ENCODE measurements at places on chromosomes 7 and 10.

DNA sequence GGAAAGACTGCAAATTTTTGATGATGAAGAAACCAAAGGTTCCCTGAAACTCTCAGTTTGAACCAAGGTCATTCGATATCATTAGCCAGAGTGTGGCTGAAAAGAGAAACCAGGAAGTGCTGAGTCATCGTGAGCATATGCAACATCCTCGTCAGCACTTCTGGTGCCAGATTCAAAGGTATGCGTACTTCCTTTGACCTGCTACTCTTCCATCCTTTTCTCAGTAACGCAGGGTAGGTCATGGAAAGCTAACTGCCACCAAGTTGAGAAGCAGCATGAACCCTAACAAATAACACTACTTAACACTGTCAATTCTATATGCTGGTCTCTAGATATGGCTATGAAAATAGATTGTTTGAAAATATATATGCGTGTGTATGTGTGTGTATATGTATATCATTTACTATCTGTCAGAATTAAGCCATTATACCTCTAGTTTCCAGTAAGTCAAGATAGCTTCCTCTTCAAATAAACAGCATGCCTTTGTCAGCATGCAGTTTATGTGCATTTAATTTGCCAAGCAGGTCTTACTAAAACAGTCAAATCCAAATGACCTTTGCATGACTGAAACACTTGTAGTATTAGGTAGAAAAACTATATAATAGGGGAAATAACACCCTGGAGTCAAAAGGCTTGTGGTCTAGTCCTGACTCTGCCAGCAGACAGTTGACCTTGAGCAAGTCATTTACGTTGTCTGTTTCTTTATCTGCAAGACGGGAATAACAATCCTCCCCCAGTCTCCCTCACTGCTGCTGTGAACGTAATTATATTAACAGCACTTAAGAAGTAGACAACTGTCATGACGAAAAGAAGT lies 26.4 kb downstream of the CDK6 start:
- DNase-seq, result peak; percentile 64

- peak; percentile 14 for DNase-seq
These were observed 459 bp downstream of the ZDHHC6 start for GRCh38 chr10:112446055-112446854.

GRCh38 chr7:479948-480499 lies 39.6 kb downstream of the PDGFA start:
- no peak for DNase-seq

DNA sequence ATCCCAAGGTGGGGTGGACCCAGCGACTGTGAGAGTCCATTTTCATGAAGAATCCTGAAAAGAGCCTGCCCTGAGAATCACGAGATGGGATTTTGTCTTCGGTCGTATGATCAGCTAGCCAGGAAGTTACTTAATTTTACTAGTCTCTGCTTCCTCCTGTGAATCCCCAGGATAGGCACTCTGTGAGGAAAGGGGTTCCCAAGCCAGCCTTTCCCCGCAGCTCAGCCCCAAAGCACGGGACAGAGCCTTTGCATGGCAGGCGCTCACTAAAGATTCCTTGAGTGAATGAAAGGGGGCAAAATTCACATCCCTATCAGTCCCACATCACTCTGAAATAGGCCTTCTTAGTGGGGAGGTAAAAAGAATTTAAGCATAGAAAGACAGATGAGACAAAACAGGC lies 219.6 kb downstream of the ADARB2 start:
- no peak for DNase-seq

DNA sequence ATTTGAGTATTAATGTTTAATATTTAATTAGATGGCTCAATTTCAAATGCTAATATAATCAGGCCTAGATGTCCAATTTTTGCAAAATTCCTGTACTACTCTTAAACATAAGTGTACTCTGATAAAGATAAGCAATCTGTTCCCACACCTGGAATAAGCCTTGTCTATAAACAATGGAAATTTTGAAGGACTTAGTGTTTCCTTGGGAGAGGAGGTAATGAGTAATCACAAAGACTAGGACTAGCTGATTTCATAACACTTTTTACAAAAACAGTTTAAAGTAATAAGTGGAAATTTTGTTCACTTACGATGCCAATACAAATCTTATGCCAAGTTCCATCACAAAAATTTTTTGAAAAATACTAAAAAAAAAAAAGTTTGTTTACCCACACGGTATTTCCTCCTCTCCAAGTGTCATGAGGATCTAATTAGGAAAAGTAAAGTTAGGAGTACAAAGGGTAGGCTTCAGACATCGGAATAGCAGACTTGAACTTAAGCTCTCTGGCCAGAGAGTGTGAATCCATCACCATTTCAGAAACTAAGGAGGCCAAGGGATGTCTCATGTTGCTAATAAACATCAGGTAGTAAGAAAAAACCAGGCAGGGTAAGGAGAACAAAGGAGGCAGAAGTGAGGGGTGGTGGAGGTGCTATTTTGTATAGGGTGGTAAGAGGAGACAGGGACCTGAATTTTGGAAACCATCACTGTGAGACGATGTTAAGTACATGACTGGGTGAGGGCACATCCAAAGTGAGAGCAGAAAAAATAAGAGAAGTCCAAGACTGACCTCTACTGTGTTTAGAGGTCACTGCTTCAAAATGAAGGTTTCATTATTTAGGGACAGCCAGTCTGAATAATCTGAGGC lies 61.3 kb downstream of the RAPGEF5 start:
- DNase-seq, result no peak

DNA sequence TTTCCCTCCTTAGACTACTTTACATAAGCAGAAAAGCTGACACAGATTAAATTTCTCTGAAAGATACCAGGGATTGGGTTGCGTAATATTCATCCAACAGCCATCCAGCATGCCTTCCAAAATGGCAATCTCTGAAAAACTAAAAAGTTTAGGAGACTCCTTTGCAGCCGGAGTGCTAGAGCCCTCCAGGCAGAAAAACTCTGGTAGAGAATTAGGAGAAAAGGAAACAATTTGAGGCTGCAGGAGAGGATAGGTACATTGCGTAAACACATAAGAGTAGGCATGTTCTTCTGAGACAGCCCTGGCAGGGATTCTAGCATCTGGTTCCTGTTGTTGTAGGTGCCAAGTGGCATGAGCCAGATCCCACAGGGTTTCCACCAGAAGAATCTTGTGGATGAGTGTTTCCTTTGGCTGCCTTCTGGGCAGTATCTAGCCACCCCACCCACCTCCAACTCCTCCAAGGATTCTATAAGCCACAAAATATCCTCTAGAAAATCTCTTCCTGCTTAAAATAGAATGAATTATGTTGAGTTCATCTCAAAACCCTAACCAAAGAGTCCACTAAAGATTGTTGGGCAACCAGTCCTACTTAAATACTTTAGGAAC lies 402.4 kb downstream of the HGF start:
- no peak for DNase-seq

Data from activated naive CD4-positive, alpha-beta T cell treated with Interleukin-2 at 50 U/mL for 16 hours (primary cell).